ENCODE measurements at places on chromosomes 12 and 14. TPM values are rescaled to one million over a fixed set of nuclear protein-coding genes. Genes with fewer than 3 reads are reported as not detected.

Gene NAA30
- total RNA-seq: 29.4 TPM

Gene KCNA1
- total RNA-seq: not detected

Gene PLEKHH1
- 3.9 TPM for total RNA-seq

Gene GLT8D2
- total RNA-seq: 21.1 TPM

Gene OR6C65
- not detected for total RNA-seq

Gene OTX2
- total RNA-seq: not detected

Gene ALDH1L2
- total RNA-seq: 0.83 TPM

Gene PLEKHD1
- under 0.01 TPM for total RNA-seq

Gene SLC38A4
- total RNA-seq: not detected

Gene NANOG
- under 0.01 TPM for total RNA-seq

Gene A2M
- total RNA-seq: 57.6 TPM

Gene BMP4
- 13.0 TPM for total RNA-seq

Gene EID3
- total RNA-seq: 5.3 TPM

Gene FOXG1
- total RNA-seq: 0.15 TPM

Gene SERPINA3
- total RNA-seq: 64.9 TPM

Gene MYF5
- total RNA-seq: not detected

All from ovary (tissue), 10 donors.